ENCODE measurements at places on chromosomes 5 and 9. TPM values are rescaled to one million over a fixed set of nuclear protein-coding genes. Genes with fewer than 3 reads are reported as not detected.

DNA sequence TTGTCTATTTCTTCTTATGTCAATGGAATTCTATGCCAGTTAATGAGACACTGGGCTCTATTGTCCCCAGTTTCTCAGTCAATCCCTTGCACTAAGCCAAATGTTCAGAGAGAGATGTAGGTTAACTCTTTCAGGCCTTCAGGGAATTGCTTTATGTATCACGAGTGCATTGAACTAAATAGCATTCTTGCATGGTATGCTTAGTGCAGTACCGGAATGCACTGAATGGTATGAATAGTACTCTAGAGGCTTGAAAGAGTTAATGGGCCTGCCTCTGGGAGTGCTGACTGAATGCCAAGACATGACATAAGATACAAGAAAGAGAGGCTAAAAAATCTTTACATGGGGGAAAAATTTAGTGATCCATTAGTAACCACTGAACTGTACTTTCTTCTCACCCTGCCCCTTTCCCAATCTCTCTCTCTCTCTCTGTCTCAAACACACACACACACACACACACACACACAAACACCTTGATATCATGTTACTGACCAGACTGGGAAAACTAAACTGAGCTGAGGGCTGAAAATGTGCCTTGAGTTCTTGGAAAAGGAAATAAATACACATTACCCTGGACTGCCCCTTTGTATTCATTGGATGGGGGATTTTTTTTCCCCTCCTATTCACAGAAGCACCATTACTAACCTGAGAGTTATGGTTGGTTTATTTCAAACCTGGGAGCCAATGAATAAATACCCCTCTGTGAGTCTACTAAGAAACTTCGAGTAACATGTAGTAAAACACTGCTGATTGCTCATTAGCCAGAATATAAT lies 35.4 kb upstream of the TMC1 start:
- H3K4me1 ChIP-seq, result no peaks in the 10 kb centered on the region
- H3K36me3 ChIP-seq, result no peaks in the 10 kb centered on the region
- no peak overlapping the region for H3K4me3 ChIP-seq
- peaks cover 4% of the 10 kb centered on the region for H3K27me3 ChIP-seq
- no peak for DNase-seq
- H3K27ac ChIP-seq, result no peak overlapping the region

The PFN3 gene
- total RNA-seq, result not detected

DNA sequence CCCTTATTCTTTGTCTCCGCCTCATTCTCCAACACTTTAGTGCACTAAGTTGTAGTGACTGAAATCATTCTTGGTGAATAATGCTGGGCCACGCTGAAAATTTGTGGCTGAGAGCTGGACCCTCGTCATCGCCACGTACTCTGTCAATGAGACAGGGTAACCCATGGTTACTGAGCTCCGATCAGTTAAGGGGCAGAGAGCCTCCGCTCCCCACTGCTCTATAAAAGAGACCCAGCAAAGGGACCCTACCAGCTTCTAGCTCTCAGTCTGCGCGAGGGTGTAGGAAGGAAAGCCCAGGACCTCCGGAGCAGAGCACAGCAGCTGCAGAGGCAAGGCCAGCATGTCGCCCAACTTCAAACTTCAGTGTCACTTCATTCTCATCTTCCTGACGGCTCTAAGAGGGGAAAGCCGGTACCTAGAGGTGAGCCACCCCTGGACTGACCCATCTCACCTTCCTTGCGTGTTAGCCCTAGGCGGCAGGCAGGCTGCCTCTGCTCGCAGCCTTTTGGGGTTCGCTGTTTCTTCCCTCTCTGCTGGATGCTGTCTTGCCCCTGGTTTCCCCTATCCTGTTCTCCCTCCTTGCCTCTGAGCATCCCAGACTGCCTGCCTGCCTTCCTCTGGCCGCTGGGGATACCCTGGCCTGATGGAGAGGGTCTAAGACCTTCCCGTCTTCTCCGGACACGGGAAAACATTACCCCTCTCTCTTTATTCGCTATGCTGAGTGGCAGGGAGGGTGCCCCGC lies at the start of gene CRHBP:
Gene CRHBP, plus strand, starts transcription at position 251 of the 742 bp plus-strand sequence. Its CDS starts 90 bp downstream, at position 341.
- H3K4me3 ChIP-seq, result no peak within 1 kb of the TSS
- peaks cover 62% of the 10 kb centered on the region for H3K27me3 ChIP-seq
- H3K36me3 ChIP-seq, result no peaks in the 10 kb centered on the region

- H3K36me3 ChIP-seq, result peaks cover 8% of the 10 kb centered on the region
- no peak overlapping the region for H3K4me3 ChIP-seq
- no peaks in the 10 kb centered on the region for H3K27me3 ChIP-seq
- H3K27ac ChIP-seq, result no peak overlapping the region
These were observed 200.5 kb upstream of the POU5F2 start for GRCh38 chr5:93941897-93942296.

DNA sequence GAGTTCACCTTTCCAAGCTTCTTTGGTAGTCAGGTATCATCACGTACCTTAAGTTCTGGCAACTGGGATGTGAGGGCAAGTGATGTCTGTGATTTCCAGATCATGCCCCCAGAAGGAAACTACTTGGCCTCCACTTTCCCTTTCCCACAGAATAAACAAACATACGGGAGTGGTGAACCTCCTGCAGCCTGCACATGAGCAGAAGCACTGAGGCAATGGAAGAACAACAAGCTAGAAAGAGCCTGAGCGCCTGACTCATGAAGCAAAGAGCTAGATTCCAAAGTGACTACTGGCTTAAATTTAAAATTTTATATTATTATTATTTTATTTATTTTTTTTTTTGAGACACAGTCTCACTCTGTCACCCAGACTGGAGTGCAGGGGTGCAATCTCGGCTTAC lies 35.0 kb downstream of the ARL15 start:
- peaks cover 13% of the 10 kb centered on the region for H3K4me1 ChIP-seq
- no peak for DNase-seq
- H3K4me3 ChIP-seq, result no peak overlapping the region
- H3K27me3 ChIP-seq, result no peaks in the 10 kb centered on the region

DNA sequence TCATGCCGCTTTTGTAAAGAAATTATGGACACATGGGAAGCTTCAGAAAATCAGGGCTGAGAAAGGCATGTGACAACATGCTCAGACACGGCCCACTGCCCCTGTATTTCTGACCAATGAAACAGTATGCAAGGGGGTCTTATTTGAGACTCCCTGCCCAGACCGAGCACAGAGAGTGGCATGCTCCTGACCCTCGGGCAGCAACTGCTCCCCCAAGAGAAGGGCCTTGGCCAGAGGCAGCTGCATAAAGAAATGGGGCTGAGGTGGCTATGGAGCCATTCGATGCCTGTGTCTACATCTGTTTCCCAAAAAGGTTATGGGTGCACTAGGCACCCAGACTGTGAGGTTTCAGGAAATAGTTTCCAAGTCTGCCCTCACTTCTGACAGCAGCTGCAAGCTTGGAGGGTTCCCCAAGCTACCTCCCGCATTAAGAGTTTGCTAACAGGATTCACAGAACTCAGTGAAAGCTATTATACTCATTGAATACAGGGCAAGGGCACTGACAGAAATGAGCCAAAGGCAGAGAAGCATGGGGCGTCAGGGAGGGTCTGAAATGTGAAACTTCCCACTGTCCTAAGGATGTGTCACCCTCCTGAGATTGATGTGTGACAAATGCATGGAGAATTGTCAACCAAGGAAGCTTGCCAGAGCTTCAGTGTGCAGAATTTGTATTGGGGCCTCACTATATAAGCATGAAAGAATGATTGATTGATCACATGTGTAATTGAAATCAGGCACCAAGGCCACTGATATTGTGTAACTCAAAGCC lies 94.3 kb downstream of the DAP start:
- H3K4me1 ChIP-seq, result no peaks in the 10 kb centered on the region
- H3K4me3 ChIP-seq, result no peak overlapping the region
- H3K27me3 ChIP-seq, result no peaks in the 10 kb centered on the region
- no peak for DNase-seq
- no peaks in the 10 kb centered on the region for H3K36me3 ChIP-seq
- no peak overlapping the region for H3K27ac ChIP-seq

GRCh38 chr5:72648480-72648879 lies 141.3 kb upstream of the ZNF366 start:
- no peak overlapping the region for H3K27ac ChIP-seq
- H3K4me3 ChIP-seq, result no peak overlapping the region
- no peaks in the 10 kb centered on the region for H3K27me3 ChIP-seq
- H3K36me3 ChIP-seq, result no peaks in the 10 kb centered on the region
- no peaks in the 10 kb centered on the region for H3K4me1 ChIP-seq

- no peaks in the 10 kb centered on the region for H3K27me3 ChIP-seq
- no peaks in the 10 kb centered on the region for H3K36me3 ChIP-seq
- H3K4me1 ChIP-seq, result no peaks in the 10 kb centered on the region
- no peak for DNase-seq
- no peak overlapping the region for H3K4me3 ChIP-seq
These were observed 2112.9 kb upstream of the WWC1 start for GRCh38 chr5:166178411-166179080.

The FAM200C gene
- total RNA-seq, result 0.48 TPM

The SWI5 gene
- total RNA-seq, result 16.9 TPM

The LIX1 gene
- not detected for total RNA-seq

- no peak overlapping the region for H3K27ac ChIP-seq
- H3K36me3 ChIP-seq, result no peaks in the 10 kb centered on the region
- H3K27me3 ChIP-seq, result peaks cover 8% of the 10 kb centered on the region
- H3K4me1 ChIP-seq, result no peaks in the 10 kb centered on the region
- DNase-seq, result no peak
These were observed 134.1 kb downstream of the NUDT12 start for GRCh38 chr5:103428411-103428871.

All from activated naive CD8-positive, alpha-beta T cell treated with anti-CD3 and anti-CD28 coated beads for 36 hours (primary cell).